Activated naive CD4-positive, alpha-beta T cell treated with anti-CD3 and anti-CD28 coated beads, Interleukin-2, amount 10 ng/mL, durations not matched to agents 7 days and 5 days (primary cell): ENCODE measurements at places on chromosomes 16 and 17.

GRCh38 chr16:19210968-19211367 lies 42.9 kb downstream of the SYT17 start:
- DNase-seq: no peak

DNA sequence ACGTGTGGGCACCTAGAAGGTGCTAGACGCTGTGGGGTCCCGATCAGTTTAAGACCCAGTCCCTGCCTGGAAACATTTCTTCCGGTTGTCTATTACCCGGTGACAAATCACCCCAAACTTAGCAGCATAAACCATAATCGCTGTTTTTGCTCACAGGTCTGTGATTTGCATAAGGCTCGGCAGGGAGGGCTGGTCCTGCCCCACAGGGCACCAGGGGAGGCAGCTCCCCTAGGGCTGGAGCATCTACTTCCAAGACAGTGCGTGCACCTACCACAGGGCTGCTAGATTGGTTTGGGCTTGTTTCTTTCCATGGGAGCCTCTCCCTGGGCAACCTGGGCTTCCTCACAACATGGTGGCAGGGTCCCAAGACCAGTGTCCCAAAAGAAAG lies 214.5 kb upstream of the CIBAR2 start:
- DNase-seq: no peak

DNA sequence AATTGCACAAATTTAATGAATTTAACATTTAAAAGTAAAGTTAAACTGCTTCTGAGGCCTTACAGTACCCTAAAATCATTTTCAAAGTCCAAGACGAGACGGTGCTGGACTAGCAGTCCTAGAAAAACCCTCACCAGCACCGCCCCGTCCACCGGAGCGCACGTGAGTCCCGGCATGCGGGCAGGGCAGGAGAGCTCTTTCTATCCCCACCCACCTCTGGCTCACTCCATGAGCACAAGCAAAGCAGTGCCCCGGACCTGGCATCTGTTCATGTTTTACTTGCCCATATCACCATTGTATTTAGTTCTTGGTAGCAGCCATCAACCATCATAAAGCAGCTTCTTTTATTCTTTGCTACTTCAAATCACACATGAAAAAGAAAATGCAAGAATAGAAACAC lies 41.7 kb downstream of the ANKRD11 start:
- no peak for DNase-seq

DNA sequence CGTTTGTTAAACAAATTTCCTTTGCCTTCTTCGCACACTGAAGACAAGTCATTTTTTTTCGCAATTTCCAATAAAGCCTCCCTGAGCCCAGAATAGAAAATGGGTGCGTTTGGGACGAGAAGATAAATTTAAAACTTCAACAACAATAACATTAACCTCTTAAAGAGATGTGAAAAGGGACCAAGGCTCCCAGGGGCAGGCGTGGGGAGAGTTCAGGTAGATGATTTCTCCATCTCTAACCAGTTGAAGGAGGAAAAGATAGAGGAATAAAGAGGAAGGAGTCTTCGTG lies 1.3 kb upstream of the HOXB4 start:
- DNase-seq: no peak

- DNase-seq: no peak
Measured at GRCh38 chr17:68565661-68566441, 35.3 kb downstream of the FAM20A start.

GRCh38 chr16:3173892-3174617 lies 13.9 kb upstream of the OR1F1 start:
- DNase-seq: peak; percentile 36

GRCh38 chr16:67082100-67082499 lies 27.6 kb upstream of the PHAF1 start:
- no peak for DNase-seq

- no peak for DNase-seq
Measured at GRCh38 chr17:45874151-45874550, 20.2 kb upstream of the MAPT start.

- peak; percentile 60 for DNase-seq
Measured at GRCh38 chr17:77834170-77835115, 124.1 kb upstream of the TNRC6C start.

DNA sequence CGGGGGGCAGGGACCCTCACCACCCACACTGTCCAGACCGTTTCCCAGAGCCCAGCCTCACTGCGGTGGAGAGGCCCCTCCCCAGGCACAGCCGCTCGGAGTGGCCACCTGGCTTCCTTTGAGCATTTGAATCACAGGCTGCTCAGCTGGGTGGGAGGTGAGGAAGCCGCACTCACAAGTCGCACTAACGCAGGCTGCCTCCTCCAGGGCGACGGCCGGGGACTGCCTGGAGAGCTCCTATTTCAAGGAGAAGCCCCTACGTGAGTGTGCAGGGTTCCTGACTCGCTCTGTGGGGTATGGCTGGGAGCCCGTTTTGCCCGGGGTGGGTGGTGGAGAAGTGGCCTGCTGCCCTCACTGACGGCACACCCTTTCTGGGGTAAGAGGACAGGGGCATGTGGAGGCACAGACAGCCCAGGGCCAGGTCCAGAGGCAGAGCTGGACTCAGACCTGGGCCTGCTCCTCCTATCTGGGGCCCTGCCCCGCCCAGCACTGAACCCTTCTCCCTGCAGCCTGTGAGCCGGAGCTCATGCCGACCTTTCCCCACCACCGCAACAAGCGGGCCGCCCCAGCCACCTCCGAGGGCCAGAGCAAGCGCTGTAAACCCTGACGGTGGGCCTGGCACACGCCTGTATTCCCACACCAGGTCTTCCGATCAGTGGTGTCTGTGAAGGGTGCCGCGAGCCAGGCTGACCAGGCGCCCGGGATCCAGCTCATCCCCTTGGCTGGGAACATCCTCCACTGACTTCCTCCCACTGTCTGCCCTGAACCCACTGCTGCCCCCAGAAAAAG lies 6.2 kb downstream of the SPATA2L start:
- no peak for DNase-seq

GRCh38 chr17:41885733-41886132 lies 20.5 kb upstream of the KLHL11 start:
- peak; percentile 25 for DNase-seq

DNA sequence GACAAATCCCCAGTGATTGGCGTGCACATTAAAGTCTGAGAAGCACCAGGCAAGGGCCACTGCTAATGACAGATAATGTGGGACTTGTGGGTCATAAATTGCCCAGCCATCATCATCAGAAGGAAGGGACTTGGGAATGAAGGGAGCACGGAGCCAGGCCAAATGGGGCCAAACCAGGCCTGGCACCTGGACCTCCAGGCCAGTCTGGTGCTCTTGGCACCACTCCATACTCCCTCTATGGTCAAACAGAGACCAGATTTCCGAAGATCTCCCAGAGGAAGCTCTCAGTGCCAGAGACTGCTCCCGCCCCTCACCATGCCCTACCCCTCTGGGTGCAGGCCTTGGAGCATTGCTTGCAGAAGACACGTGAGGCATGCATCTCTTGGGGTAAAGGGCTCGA lies 142.2 kb downstream of the CCDC182 start:
- no peak for DNase-seq

DNA sequence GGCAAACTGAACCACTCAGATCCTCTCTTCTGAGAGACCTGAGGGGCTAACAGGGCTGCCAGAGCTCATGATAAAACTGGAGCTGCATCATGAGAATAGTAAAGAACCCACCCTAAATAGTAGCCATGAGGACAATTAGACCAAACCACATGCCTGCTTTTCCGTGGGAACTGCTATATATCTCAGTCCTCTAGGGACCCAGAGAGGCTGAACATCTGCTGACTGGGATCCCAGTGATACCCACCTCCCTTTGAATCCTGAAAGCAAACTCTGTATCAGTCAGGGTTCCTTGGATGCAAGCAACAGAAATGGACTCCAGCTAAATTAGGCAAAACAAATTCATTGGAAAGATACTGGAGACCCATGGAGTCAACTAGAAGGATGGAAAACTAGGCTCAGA lies 6.5 kb downstream of the MT1X start:
- DNase-seq: no peak

- DNase-seq: no peak
Measured at GRCh38 chr17:70327723-70328122, 158.4 kb downstream of the KCNJ2 start.

DNA sequence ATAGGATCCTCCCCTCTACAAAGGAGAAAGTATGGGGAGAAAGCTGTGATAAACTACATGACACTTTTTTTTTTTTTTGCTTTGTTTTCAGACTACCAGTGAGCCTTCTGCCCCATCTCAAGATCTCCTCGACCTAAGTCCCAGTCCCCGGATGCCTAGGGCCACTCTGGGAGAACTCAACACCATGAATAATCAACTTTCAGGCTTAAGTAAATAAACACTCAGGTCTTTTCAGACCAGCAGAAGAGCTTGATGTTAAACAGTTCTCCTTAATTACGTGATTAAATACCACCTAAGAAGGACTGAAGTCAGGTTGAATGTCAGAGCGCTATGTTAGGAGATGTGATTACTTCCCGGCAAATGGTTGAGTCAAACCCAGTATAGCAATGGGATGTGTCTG lies 31.4 kb downstream of the COX11 start:
- DNase-seq: no peak

GRCh38 chr16:76818606-76819181 lies 372.3 kb upstream of the MON1B start:
- no peak for DNase-seq

DNA sequence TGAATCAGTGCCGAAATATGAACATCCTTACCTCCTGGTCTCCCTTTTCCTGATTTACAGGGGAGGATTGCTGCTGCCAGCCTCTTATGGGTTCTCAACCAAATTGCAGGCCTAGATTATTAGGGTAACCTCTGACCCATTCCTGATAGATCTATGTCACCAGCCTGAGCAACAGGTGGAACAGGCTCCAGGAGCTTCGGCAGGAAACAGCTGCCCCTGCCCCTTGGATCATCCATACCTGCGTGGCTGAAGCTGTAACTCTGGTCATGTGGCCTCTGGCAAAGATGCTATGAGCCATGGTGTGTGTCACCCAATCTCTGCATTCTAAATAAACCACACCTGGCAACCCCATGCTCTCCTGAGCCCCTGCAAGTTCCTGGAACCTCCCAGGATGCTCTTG lies 18.4 kb upstream of the RBBP6 start:
- DNase-seq: no peak

DNA sequence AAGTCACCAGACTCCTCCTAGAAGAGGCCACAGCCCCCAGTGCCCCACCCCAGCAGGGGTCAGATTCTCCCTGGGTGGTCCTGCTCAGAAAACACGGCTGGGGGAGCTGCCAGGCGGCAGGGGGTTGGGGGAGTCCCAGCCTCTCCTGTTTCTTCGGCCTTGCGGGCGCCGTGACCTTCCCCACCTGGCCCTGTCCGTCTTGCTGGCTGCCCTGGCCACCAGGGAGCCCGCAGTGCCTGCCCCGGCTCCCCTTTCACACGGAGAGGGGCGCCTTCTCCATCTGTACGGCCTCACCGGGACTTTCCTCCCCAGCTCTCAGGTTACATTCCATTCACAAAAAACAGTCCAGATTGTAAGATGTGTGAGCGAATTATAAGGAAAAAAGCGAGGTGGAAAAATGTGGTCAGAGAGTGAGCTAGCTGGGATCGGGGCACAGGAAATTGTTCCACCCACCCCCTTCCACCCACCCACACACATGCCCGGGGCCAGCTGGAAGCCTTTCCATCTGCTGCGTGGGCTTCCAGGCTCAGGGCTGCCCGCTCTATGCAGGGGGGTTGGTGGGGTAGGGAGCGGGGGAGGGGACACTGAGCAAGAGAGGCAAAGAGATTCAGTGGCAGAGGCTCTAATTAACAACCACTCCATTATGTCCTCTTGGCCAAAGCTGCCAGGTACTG lies 14.6 kb upstream of the CIBAR2 start:
- no peak for DNase-seq

DNA sequence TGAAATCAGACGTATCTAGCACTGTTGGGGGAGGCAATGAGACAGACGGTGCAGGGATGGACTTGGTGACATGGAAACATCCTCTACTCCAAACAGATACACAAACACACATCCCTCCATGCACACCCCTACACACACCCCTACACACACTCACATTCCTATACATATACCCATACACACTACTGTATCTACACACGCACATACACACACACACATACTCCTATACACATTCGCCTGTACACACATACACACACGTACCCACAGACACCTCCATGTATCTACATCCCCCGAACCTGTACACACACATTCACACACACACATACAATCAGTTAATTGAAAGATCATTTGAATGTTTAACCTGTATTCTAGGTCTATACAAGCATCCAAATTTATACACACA lies 53.5 kb downstream of the MAF start:
- no peak for DNase-seq

DNA sequence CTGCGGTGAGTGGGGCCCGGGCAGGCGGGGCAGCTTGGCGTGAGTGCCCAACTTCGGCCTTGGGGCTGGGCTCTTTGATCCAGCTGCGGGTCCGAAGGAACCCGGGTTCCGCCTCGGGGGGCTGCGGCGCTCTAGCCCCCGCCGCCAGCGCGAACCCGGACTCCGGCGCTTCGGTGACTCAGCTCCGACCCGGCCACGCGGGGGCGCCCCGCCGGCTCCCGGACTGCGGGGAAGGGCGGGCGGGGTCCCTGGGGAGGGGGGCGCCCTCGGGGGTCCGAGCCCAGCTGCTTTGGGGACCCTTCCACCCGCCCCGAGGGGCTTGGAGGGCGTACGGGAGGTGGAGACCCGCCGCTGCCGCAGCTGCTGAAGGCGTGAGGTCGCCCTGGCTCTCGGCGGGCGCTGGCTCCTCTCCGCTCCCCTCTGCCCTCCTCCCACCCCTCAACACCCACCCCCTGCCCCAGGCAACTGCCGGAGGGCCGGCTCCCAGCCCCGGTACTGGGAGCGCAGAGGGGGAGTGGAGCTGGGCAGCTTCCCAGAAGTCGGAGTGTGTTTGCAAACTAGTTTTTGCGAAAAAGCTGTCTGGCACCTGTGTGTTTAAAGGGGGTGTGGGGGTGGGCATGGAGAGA lies 516 bp downstream of the CPNE2 start:
- DNase-seq: peak; percentile 60

GRCh38 chr17:30573603-30574175 lies 96.5 kb downstream of the GOSR1 start:
- no peak for DNase-seq

- DNase-seq: no peak
Measured at GRCh38 chr16:10137341-10137740, 44.9 kb downstream of the GRIN2A start.

DNA sequence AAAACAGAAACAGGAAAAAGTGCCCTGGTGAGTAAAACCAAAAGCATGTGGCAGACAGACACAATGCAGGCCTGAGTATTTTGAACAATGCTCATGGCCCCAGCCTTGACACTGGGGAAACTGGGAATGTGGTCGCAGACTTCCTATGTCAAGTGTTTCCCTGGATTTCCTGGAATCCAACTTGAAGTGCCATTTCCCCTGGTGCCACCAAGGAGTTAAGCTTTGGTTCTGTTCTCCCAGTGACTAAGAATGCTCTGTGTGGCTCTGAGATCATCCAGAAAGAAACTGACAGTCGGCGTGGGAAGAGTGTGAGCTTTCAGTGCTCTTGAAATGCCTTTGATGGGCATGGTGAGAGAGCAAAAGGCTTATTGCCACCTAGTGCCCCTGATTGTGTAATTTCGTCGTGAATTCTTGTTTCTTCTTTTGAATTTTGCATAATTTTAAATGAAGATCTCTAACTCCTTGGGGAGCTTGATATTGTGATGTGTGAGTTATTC lies 96.0 kb downstream of the YPEL2 start:
- peak; percentile 35 for DNase-seq
